Cortex of kidney (tissue), 1 donor: ENCODE measurements at places on chromosomes 1 and 21.

GRCh38 chr1:226107471-226108460 lies 45.2 kb downstream of the H3-3A start:
- DNase-seq: no peak

- no peak for DNase-seq
These were observed 197.3 kb downstream of the MATN1 start for GRCh38 chr1:30525971-30526651.

GRCh38 chr1:164780111-164780812 lies 221.3 kb downstream of the PBX1 start:
- DNase-seq: no peak

DNA sequence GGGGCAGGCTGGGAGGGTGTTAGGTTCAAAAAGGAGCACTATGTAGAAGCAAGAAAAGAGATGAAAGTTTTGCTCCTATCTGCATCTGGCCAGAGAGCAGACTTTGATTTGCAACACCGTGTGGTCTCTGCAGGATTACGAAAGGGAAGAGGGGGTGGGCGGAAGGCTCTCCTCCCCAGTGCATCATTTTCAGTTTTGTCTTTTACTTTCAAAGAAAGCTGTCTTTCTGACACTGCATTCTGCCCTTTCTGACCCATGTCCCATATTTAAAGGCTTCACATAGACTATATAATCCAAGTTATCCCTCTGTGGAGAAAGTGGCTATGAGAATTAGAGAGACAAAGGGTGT lies 126.5 kb downstream of the RHOU start:
- DNase-seq: no peak

DNA sequence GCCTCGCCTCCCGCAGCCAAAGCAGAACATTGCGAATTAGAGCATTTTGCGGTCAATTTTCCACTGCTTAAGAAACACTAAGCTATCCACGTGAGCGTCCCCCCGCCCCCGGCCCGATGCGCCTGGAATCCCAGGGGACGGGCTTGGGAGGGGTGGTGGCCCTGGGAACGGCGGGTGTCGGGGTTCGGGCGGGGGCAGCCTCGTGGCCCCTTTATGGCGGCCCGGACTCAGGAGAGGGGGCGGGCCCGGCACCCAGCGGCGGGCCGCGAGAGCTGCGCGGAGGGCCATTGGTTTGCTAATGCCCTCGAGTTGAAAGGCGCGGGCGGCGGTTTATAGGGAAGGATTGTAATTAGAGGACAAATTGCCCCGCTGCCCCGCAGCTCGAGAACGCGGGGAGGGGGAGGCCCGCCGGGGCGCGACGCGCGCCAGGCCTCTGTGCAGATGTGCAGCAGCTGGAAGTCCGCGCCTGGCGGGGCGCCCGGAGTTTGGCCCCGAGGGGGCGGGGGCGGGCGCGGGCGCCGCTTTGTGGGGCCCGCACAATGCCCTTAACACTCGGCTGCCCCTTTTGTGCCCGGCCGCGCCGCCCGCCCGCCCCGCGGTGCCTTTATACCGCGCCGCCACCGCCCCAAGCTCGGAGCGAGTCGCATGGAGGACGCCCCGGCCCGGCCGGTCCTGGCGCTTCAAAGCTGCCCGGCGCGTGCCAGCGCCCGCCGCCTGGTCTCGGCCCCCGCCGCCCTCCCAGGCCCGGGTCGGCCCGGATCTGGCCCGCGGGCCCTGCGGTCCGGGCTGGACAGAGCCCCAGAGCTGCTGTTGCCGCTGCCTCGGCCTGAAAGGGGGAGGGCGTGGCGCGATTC lies 1.9 kb upstream of the HES3 start:
- DNase-seq: no peak

DNA sequence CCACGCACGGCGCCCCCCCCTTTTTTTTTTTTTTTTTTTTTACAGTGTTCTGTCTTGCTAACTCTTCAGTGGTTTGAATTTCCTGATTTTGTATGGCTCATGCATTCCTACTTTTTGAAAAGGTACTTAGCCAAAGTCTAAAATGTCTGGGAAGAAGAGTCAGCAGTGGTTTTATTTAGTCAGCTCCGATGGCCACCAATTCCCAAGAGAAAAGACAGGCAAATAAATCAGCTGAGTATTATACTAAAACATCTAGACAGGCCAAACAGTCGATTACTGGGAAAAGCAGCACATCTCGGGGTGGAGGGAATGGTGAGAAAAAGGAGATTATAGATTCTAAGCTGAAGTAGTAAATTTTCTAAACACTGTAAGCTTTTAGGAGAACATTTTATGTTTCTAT lies 192.5 kb upstream of the ZRANB2 start:
- no peak for DNase-seq

GRCh38 chr21:31872452-31873274 lies at the start of gene HUNK:
TSS of gene HUNK (plus strand) at chr21:31873020. CDS start at chr21:31873675, 655 bp downstream.
- no peak for DNase-seq

DNA sequence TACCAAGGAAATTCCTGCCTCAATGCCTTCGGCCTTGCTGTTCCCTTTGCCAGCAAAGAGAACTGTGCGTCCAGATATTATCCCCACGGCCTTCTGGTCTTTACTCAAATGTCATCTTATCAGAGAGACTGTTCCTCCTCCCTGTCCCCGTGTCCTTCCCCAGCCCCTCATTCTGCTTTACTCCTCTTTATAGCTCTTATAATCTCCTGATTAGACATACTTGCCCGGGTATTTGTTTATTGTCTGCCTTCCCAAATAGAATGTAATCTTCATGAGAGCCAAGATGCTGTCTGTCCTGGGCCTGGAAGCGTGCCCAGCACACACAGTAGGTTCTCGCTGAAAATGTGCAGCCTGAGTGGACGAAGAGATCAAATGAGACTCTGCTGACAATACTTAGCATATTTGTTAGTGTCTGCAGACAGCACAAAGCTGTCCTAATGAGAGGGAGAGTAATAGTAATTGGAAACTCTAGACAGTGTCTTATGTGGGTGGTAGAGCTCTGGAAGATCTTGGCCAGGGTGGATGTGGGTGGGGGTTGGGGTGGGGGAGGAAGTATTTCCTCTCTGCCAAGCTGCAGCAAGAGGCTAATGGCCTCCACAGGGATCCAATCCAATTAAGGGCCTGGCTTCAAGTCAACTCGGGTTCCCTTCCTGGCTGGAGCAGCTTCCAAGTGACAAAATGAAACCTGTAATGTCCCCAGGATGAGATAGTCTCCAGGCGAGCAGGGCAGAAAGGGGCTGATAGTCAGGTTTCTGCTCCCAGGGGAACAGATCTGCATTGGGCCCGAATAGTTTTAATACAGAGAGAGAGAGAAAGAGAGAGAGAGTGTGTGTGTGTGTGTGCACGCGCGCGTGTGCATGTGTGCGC lies 9.5 kb upstream of the CLIC4 start:
- DNase-seq: no peak

- no peak for DNase-seq
These were observed 18.9 kb downstream of the ANGPTL7 start for GRCh38 chr1:11207898-11208611.

DNA sequence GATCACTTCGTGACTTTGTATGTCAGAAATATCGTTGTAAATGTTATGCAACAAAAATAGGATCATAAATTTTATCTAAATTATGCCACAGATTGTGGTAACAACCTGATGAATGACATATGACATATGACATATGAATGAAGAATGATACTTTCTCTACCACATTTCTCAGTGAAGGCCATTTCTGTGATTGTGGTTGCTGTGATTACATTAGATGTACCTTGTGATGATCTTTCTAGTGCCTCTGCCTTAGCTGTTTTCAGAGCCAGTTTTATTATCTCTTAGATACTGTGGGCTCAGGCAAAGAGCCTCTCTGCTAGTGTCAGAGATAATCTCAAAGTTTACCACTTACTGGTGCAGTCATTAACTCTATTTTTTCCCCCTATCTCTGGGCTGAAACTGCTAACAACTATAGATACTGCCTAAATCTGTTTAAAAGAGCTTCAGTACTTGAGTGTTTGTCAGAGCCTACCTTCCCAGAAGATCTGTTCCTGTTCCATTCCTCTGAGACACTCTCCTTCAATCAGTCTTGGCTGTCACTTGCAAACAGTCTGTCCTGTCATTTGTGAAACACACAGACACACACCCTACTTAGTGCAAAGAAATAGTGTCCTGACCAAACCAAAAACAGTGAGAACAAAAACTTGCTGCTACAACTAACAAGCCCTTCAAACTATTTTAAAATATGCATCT lies 55.5 kb downstream of the HMCN1 start:
- DNase-seq: no peak

- no peak for DNase-seq
These were observed 37.3 kb upstream of the KAZN start for GRCh38 chr1:14561014-14561693.

- no peak for DNase-seq
These were observed 15.7 kb upstream of the EPHA2 start for GRCh38 chr1:16171314-16172151.
